ENCODE measurements at places on chromosomes 7 and 10. TPM values are rescaled to one million over a fixed set of nuclear protein-coding genes. Genes with fewer than 3 reads are reported as not detected.

GRCh38 chr10:78696791-78697395 lies 371.9 kb upstream of the ZMIZ1 start:
- no peak for DNase-seq

DNA sequence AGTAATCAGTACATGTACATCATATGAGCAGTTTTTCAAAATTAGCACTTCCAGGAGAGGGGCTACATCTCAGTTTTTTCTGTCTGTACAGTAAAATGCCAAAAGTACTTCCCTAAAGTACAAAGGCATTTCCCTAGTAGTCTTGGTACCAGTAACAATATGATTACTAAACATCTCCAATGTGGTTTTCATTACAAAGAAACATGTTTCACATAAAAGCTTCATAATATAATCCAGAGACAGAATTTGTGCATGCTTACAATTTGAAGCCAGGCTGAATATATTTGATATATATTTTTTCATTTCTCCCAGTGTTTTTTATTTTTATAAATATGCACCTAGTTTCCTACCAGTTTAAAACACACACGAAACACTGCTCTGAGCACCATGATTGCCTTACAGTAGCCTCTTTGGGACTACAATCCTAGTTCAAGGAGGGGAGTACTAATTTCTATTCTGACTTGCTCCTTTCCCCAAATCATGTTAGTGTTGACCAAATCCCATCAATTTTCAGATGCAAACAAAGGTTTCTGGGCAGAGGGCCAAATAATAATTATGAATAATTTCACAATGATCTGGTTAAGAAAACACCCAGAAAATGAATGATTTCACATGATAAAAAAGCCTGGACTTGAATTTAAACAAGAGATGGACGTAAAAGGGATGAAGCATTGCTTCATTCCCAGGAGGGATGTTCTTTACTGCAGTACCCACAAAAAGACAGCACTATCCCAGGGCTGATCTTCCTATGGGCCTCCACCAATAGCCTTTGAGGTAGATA lies 201.3 kb downstream of the SLC25A13 start:
- DNase-seq = no peak

- DNase-seq = no peak
Measured at GRCh38 chr7:48427671-48428070, 256.4 kb downstream of the ABCA13 start.

Gene CYP3A4
- polyA plus RNA-seq = 0.17 TPM

Gene ACTL6B
- polyA plus RNA-seq = not detected

Data from left lung (tissue), 14 donors.